ENCODE measurements at places on chromosomes 13 and 19. TPM values are rescaled to one million over a fixed set of nuclear protein-coding genes. Genes with fewer than 3 reads are reported as not detected.
A peak's percentile ranks its signal among the peaks of the same experiment; 100 is the strongest.

DNA sequence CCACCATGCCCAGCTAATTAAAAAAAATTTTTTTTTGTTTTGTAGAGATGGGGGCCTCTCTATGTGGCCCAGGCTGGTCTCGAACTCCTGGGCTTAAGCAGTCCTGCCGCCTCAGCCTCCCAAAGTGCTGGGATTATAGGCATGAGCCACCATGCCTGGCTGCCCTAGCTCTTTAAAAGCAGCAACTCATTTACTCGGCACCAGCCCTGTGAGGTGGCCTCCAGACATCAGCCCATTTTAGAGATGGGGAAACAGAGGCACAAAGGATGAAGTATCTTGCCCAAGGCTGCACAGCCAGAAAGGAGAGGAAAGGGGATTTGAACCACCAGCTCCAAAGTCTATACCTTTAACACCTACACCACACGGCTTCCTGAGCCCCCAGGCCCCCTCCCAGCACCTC is 312 bp downstream of the PRX start:
- no peak for DNase-seq

- DNase-seq = no peak
Observed at GRCh38 chr13:79468819-79469218, 12.1 kb upstream of the NDFIP2 start.

MUC16 gene
- total RNA-seq = 4.0 TPM

ZNF607 gene
- total RNA-seq = 10.2 TPM

- DNase-seq = no peak
Observed at GRCh38 chr19:8811315-8812172, 20.6 kb downstream of the ZNF558 start.

DNA sequence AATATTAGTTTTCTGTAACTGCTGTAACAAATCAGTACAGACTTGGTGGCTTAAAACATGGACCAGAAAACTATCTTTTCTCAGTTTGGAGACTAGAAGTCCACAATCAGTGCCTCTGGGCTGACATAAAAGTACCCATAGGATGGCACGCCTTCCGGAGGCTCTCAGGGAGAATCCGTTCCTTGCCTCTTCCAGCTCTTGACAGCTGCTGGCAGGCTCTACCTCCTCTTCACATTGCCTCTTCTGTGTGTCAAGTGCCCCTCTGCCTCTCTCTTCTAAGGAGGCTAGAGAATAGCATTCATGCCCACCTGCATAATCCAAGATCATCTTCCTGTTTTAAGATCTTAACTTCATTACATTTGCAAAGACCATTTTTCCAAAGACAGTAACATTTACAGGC is 1194.2 kb downstream of the EFNB2 start:
- no peak for DNase-seq

DNA sequence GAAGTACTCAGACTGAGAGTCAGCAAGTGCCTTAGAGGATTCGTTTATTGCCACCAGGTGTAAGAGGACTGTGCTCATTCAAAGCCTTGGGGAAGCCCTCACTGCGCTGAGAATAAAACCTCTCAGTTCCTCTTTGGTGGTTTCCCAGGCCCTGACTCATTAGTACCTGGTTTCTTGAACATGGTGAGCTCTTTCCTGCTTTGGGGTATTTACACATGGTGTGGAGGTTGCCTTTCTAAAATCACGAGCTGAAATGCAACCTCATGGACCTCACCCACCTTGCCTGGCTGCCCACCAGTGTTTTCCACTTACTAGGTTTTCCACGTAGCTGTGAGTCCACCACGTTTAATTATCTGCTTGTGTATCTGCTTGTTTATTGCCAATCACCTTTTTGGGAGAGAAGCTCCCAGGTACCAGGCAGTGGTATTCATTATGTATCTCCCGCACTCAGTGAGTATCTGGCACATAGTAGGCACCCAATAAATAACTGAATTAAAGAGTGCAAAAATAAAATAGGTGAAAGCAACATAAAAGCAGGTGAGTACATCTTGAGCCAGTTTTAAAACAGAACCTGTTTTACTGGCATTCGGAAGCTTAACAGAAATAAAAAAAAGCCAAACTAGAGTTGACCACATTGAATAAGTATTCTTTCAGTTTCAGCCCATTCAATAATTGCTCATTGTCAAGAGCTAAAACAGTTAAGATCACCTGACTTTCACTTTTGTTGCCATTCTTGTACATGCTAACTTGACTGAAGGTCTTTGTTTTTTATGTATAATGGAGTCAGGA is 533.0 kb downstream of the MYO16 start:
- no peak for DNase-seq

DNA sequence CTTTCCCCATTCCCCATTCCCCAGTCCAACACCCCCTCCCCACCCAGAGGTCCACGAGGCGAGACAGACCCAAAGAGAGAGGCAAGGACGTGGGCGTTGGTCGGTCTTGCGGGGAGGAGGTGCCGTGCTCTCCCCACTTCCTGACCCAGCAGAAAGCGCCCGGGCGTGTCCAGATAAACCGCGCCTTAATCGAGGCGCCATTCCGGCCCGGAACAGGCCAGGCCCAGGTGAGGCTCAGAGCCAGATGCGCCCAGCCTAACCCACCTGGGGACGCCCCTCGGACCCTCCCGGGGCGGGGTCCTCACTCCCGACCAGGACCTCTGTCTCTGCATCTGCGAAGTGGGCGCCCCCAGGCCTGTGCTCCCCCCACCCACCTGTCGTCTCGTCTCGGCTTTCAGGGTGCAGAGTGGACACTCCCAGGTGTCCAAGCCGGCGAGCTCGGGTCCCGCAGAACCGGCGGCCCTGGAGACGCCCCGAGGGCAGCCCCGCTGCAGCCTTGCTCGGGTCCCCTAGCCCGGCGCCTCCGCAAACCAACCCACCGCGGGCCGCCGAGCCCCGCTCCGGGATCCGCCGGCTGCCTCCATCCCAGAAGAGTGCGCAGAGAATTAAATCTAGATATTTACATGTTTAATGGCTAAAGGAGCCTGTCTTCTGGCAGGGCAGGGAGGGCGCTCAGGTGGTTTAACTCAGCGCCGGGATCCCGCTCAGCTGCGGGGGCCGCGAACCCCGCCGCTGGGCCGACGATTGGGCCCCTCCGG is 5.0 kb upstream of the ONECUT3 start:
- DNase-seq = no peak

DNA sequence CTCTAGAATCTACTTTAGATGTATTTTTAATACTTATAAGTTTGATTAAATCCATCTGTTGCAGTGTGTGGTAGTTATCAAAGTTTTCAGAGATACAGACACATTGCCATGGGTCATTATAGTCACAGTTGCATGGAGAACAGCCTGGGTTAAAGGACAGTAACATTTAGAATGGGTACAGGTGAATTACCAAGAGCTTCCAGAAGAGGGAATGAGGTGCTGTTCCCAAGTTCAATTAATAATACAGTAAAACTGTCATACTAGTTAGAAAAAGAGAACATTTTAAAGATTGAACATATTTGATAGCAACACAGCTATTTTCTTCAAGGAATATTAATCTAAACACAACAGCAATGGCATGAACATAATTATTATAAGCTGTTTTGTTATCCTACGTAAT is 322.6 kb upstream of the SLC10A2 start:
- DNase-seq = no peak

DNA sequence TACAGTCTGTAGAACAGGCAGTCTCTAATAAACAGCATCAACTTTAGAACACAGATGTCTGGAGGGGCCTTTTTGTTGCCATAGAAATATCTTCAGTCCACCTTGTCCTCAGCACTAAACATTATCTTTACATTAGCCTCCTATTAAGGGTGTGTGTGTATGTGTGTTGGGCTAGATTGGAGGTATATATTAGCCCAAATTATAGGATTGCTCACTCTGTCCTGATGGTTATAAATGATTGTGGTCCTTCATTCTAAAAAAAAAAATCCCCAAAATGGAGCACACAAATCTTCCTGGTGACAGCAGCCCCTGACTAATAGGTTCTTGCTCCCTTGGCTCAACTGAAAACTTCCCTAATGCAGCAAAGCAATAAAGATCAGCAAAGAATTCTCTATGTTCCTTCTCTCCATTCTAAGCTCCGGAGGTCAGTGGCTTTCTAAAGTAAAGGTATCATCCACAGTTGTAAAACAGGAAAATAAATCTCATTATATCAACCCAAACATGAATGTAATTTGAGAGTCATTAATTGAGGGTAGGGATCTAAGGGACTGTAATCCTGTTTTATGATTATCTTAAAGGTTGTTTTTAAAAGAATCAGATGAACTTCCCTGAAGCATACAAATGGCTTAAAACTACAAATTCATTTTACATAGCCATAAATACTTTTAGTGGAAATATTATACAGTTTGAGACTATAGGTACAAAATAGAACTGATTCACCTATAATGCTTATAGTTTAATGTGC is 232.7 kb downstream of the KLF12 start:
- no peak for DNase-seq

DNA sequence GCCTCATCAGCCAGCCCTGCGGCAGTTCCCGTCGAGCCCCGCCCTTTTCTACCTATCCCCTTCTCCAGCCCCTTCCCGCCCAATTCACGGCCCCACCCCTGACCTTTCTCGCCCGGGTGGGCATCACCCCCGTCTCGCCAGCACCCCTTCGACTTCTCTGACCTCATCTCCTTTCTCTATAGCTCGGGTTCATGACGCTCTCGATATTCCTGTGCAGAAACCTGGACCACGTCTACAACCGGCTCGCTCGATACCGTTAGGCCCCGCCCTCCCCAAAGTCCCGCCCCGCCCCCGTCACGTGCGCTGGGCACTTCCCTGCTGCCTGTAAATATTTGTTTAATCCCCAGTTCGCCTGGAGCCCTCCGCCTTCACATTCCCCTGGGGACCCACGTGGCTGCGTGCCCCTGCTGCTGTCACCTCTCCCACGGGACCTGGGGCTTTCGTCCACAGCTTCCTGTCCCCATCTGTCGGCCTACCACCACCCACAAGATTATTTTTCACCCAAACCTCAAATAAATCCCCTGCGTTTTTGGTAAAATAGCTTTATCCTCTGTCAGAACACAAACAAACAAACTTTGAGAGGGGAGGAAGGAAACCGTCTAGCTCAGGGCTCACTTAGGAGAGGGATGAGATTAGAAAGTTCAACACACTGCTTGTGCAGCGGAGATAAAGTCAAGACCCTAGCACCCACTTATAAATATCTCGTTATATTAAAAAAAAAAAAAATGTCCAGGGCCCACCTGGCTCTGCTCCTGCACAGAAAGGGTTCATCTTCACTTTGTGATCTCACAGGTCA is 5.1 kb downstream of the CD37 start:
- DNase-seq = peak; percentile 58

OR7A5 gene
- 4.3 TPM for total RNA-seq

GRCh38 chr13:80665792-80666333 is 324.9 kb upstream of the SPRY2 start:
- no peak for DNase-seq

OR7C1 gene
- 2.5 TPM for total RNA-seq

- DNase-seq = no peak
Observed at GRCh38 chr19:16376649-16377048, 52.0 kb downstream of the KLF2 start.

LAMP1 gene
- 177 TPM for total RNA-seq

DNA sequence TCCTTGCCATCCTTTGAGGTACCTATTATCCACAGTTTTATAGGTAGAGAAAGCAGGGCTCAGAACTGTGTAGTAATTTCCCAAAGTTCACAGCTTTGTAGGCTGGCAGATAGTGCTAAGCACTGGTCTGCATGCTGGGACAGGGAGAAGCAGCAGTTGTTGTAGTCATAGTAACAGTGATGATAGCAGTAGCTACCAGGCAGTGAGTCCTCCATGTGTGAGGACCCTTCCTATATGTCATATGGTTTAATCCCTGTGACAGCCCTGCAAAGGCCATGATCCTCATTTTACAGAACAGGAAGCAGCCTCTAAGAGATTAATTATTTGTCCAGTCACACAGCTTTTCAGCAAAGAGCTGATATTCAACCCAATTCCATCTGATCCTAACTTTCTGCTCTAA is 21.0 kb downstream of the SERP2 start:
- no peak for DNase-seq

GRCh38 chr19:10315335-10316214 is at the start of gene FDX2:
Gene FDX2 (minus strand): TSS chr19:10316015. CDS start chr19:10315996, 19 bp downstream.
- DNase-seq = peak; percentile 92

AMER2 gene
- total RNA-seq = 2.9 TPM

WDR88 gene
- 8.9 TPM for total RNA-seq

DNA sequence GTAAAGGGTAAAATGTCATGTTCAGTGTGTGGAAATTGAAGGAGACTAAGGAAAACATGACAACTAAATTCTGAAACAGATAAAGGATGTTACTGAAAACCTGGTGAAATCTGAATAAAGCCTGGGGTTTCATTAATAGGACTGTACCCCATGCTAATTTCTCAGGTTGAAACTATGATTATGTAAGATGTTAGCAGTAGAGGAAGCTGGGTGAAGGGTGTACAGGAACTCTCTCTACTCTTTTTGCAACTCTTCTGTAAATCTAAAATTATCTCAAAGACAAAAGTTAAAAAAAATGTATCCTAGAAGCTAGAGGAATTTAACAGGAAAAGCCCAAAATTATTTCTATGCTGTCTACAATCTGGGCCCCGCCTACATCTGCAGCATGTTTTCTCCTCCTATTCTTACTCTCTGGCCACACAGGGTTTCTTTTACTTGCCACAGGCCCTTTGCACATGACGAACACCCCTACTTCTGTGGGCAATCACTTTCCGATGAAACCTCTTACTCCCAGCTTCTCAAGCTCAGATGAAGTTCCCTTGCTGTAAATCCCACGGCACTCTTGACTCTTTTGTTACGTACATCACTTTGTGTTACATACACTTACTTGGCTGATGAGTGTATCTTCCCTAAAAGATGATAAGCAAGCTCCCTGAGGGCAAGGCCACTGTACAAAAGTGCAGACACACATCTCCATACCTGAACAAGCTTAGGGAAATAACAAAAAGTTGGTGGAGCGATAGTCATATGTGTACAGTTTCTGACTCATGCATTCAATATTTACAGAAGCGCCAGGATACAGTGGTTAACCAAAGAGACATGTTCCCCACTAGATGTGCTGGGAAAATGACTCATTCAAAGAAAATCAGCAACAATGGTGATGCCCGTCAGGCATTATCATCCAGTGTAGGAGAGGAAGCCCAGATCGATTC is 32.6 kb downstream of the RUBCNL start:
- no peak for DNase-seq

GRCh38 chr19:38702278-38702677 is 42.0 kb downstream of the CAPN12 start:
- no peak for DNase-seq

DNA sequence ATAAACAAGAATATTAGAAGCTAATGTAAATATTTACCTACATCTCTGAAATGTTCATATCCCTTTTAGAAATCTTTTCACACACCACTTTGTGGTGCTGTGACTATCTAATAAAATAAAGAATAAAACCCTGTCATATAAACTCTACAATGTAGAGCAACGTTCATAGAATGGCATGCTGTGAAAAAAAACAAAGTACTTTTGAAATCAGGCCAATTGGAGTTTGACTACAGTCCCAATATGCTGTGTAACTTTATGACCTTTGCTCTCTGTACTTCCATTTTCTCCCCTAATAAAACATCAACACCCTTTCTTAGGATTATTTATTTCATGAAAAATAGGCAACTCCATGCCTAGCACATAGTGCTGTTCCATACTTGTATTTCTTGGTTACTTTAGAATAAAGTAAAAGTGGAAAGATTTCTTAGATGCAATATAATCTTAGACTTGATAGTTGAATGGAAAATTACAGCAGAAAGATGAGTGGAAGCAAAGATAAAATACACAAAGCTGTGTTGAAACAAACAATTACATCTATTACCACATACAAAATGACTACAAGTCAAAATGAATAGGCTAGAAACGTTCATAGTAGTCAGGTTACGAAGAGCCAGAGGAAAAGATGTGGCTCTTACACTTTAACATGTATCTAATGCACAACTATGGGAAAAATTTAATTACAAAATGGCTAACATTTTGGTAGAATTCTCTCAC is 613.2 kb upstream of the SLITRK5 start:
- no peak for DNase-seq

All from testis (tissue), 5 donors.